ENCODE measurements at places on chromosomes 12 and 14.

DNA sequence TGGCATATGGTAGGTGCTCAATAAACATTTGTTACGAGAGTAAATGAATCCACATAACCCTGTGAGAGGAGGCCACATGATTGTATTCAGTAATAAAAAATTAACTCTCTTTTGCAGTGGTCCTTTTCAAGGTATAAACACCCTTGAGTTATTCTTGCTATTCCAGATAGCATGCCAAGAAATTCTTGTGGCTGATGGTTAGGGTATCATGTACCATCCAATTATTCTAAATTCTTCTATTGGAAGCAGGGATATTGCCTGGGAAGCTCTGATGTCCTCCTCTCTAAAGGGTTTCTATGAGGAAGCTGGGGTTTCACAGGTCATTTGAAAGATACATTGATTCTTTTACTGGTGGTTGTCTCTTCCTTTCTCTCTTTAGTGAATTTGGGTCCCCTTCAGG is 10.1 kb downstream of the AKAP6 start:
- DNase-seq = no peak

DNA sequence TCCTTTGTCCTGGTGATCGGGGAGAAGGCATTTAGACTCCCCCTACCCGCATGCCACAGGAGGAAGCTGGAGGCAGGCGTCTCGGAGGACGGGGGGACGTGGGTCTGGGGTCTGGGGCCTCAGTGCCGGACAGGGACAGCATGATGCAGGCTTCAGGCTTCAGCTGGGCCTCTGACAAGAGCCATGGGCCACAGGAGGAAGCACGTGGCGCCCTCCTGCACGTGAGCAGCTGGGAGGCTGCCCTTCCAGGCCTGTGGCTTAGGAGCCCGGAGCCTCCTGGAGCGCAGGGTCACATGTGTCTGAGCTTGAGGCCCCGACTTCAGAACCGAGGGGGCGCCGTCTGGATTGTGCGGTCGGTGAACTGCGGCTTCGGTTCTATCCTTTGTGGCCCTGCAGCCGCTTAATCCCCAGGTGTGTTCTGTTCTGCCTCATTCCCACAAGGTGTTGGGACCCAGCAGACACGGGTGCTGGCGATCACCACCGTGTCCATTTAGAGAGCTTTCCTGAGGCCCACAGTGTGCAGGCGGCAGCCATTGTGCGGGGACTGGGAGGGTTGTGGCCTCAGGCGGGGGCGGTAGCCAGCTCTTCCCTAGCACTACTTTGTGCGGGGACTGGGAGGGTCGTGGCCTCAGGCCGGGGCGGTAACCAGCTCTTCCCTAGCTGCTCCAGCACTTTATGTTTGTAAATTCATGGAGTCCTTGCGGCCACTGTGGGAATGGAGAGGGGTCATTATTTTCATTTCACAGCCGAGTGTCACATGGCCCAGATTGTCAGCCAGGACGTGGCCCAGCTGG is 150.2 kb downstream of the ADGRD1 start:
- DNase-seq = no peak

GRCh38 chr12:104285740-104286515 is 17.6 kb upstream of the EID3 start:
- DNase-seq = no peak

GRCh38 chr14:97299661-97300060 is 502.5 kb downstream of the VRK1 start:
- DNase-seq = no peak

GRCh38 chr12:92757597-92758121 is 54.9 kb downstream of the PLEKHG7 start:
- DNase-seq = no peak

DNA sequence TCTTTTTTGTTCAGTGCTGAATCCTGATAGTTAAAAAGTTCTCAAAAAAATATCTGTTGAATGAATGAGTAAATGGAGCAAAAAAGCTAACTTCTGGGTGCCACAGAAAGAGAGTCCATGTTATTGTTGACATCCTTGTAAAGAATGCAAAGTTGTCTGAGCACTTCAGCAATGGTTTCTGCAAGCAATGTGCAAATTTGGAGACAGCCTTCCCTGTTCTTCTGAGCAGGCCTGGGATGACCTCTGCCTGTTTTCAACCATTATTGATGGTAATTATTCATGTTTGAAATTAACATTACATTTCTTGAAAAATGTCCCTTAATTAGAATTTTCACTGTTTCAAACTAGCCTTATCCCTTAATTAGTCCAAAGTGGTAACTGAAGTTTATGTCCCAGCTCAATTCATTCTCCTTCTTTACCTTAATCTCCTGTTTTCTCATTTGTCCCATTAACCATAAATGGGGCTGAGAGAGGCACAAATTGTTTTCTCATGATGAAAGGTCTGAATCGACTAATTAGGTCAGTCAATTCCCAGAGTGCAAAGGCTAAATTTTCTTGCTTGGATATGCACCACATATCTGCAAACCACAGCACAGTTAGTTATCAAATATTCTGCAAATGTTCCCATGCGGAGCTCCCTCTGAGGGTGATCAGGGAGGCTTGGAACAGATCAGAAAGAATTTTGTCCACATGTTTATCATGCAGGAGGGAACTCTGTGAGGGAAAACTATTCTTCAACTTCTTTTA is 139.4 kb upstream of the KRR1 start:
- DNase-seq = peak; percentile 66

DNA sequence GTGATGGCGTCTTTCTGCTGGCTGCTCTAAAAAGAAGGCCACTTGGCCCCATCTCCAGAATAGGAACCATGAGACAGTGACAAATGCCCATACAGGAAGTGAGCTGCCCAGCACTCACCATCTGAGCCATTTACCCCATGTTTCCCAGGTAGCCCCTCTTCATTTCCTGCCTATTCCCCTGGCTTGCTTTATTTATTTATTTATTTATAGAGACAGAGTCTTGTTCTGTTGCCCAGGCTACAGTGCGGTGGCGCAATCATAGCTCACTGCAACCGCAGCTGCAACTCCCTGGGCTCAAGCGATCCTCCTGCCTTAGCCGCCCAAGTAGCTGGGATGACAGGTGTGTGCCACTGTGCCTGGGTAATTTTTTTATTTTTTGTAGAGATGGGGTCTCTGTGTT is 71.2 kb downstream of the RIN3 start:
- peak; percentile 68 for DNase-seq

DNA sequence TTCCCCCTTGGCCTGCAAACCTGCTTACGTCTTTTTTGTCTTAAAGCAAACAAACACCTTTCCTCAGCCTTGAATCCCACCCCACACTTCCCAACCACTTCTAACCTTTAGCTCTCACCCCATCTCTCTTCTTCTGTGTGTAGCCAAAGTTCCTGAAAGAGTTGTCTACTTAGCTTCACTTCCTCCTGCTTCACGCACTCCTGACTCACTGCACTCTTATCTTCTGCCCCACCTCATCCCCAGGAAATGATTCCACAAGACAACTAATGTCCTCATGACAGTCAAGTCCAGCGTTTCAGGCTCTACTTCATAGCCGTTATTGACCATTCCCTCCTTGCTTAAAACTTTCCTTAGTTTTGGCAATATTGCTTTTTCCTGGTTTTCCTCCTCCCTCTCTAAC is 22.4 kb downstream of the EIF2B2 start:
- peak; percentile 41 for DNase-seq

Data from fibroblast of villous mesenchyme (primary cell).